ENCODE measurements at places on chromosomes 7 and 10. TPM values are rescaled to one million over a fixed set of nuclear protein-coding genes. Genes with fewer than 3 reads are reported as not detected.

GRCh38 chr10:128345353-128345752, 219.1 kb upstream of the MKI67 start:
- H3K4me1 ChIP-seq: no peaks in the 10 kb centered on the region
- no peak overlapping the region for H3K27ac ChIP-seq
- no peak for DNase-seq
- H3K36me3 ChIP-seq: no peaks in the 10 kb centered on the region
- no peak overlapping the region for H3K4me3 ChIP-seq
- peaks cover 4% of the 10 kb centered on the region for H3K27me3 ChIP-seq

GRCh38 chr7:90688810-90689209, 92.7 kb downstream of the CDK14 start:
- H3K27me3 ChIP-seq: no peaks in the 10 kb centered on the region
- H3K36me3 ChIP-seq: no peaks in the 10 kb centered on the region
- no peak for DNase-seq
- no peak overlapping the region for H3K4me3 ChIP-seq
- no peak overlapping the region for H3K27ac ChIP-seq
- H3K4me1 ChIP-seq: no peaks in the 10 kb centered on the region

DNA sequence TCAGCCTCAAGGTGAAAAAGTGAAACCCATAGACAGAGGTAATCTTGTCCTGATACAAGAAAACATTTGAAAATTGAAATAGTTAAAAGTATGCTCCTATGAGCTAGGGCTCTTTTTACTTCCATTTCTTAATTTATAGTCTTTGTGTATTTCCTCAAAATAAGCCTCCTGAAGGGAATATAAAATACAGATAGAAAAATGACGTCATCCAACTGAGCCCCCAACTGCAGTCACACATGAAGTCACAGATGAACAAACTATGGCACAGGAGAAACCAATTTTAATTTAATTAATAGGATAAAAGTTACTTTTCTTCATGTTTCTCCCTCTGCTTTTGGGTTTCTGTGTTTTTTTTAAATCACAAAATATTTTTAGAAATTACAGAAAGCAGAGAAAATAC, 280.3 kb downstream of the HTR7 start:
- no peak overlapping the region for H3K4me3 ChIP-seq
- H3K4me1 ChIP-seq: no peaks in the 10 kb centered on the region
- no peak overlapping the region for H3K27ac ChIP-seq

- H3K4me1 ChIP-seq: no peaks in the 10 kb centered on the region
- no peaks in the 10 kb centered on the region for H3K36me3 ChIP-seq
- DNase-seq: peak; percentile 73
- no peaks in the 10 kb centered on the region for H3K27me3 ChIP-seq
- H3K4me3 ChIP-seq: peak within 1 kb of the TSS; percentile 51
Observed at GRCh38 chr7:142885311-142886230, at the start of gene TRPV6. Gene TRPV6, minus strand, starts transcription at chr7:142885745.

- no peaks in the 10 kb centered on the region for H3K27me3 ChIP-seq
- H3K36me3 ChIP-seq: no peaks in the 10 kb centered on the region
- no peak overlapping the region for H3K27ac ChIP-seq
- H3K4me1 ChIP-seq: no peaks in the 10 kb centered on the region
- no peak overlapping the region for H3K4me3 ChIP-seq
Observed at GRCh38 chr10:70537398-70538194, 59.0 kb downstream of the PALD1 start.

- no peak overlapping the region for H3K4me3 ChIP-seq
- DNase-seq: no peak
- no peaks in the 10 kb centered on the region for H3K36me3 ChIP-seq
- no peaks in the 10 kb centered on the region for H3K27me3 ChIP-seq
- no peak overlapping the region for H3K27ac ChIP-seq
- no peaks in the 10 kb centered on the region for H3K4me1 ChIP-seq
Observed at GRCh38 chr10:120978589-120979252, 127.6 kb downstream of the WDR11 start.

Gene RUFY2
- total RNA-seq: 20.5 TPM

Gene SFRP4
- total RNA-seq: 13.3 TPM

- H3K36me3 ChIP-seq: no peaks in the 10 kb centered on the region
- DNase-seq: no peak
- no peak overlapping the region for H3K27ac ChIP-seq
- H3K4me3 ChIP-seq: no peak overlapping the region
Observed at GRCh38 chr7:82740246-82740848, 296.8 kb upstream of the CACNA2D1 start.

Gene ZNF862
- total RNA-seq: 27.8 TPM

GRCh38 chr10:60351191-60351853, 38.4 kb downstream of the ANK3 start:
- no peak overlapping the region for H3K27ac ChIP-seq
- H3K27me3 ChIP-seq: no peaks in the 10 kb centered on the region
- H3K36me3 ChIP-seq: no peaks in the 10 kb centered on the region
- no peak for DNase-seq

DNA sequence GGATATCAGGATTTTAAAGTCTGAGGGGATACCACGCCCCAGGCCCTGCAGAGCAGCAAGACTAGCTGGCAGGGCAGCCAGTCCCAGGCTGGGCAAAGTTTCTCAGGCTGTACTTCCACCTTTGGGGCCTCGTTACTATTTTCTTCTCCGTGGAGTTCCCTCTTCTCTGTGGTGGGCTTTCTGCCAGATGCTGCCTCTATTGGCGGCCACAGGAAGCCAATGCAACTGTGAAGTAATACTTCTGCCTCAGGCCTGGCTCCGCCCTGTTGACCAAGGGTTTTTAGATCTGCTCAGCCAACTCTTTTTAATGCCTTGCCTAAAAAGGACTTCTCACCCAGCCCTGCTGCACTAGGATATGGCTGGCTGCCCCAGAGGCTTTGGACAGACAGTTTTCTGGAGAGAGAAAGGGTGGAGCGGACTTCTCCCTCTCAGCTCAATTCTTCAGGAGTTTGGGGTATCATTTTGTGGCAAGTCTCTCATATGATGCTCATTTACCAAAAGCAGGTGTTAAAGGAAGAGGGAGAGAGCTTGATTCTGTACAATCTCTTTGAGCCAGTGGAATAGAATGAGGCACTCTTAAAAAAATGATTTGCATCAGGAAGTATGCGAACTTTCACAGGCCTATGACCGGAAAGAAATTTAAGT, 67.4 kb downstream of the HHEX start:
- no peaks in the 10 kb centered on the region for H3K36me3 ChIP-seq
- H3K4me3 ChIP-seq: no peak overlapping the region
- H3K27me3 ChIP-seq: no peaks in the 10 kb centered on the region
- DNase-seq: peak; percentile 55

DNA sequence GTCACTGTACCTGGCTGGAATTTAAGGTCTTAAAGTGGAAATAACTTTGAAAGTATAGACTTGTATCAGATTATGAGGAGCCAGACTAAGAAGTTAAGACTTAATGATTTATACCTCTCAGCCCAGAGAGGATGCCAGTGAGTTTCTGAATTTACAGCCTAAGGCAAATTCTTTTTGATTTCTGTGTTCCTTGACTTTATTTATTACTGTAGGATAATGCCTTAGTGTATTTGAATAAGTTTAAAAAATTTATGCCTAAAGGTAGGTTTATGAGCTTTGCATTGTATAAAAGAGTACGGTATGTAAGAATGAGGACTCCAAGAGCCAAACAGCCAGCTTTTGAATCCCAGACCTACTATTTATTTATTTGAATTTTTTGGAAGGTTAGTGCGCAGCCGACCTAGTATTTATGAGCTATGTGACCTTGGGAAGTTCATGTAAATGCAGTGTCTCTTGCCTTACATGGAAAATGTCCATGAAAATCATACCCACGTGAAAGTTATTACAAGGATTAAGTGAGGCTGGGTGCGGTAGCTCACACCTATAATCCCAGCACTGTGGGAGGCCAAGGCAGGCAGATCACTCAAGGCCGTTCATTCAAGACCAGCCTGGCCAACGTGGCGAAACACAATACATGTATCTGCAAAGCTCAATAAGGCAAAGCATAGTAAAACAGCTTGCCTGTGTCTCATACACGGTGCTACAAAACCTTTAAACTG, 174.6 kb downstream of the AUTS2 start:
- H3K4me1 ChIP-seq: peaks cover 9% of the 10 kb centered on the region
- no peak overlapping the region for H3K4me3 ChIP-seq
- no peaks in the 10 kb centered on the region for H3K36me3 ChIP-seq

GRCh38 chr10:119022846-119023552, 6.5 kb upstream of the NANOS1 start:
- H3K4me1 ChIP-seq: peaks cover 21% of the 10 kb centered on the region
- H3K27me3 ChIP-seq: no peaks in the 10 kb centered on the region
- no peaks in the 10 kb centered on the region for H3K36me3 ChIP-seq
- DNase-seq: no peak
- no peak overlapping the region for H3K4me3 ChIP-seq
- H3K27ac ChIP-seq: no peak overlapping the region

Gene CNPY1
- not detected for total RNA-seq

Gene IQUB
- 3.3 TPM for total RNA-seq

Data from breast epithelium (tissue), 4 donors.